Colonic mucosa (tissue), 4 donors: ENCODE measurements at places on chromosomes 2 and 18.

DNA sequence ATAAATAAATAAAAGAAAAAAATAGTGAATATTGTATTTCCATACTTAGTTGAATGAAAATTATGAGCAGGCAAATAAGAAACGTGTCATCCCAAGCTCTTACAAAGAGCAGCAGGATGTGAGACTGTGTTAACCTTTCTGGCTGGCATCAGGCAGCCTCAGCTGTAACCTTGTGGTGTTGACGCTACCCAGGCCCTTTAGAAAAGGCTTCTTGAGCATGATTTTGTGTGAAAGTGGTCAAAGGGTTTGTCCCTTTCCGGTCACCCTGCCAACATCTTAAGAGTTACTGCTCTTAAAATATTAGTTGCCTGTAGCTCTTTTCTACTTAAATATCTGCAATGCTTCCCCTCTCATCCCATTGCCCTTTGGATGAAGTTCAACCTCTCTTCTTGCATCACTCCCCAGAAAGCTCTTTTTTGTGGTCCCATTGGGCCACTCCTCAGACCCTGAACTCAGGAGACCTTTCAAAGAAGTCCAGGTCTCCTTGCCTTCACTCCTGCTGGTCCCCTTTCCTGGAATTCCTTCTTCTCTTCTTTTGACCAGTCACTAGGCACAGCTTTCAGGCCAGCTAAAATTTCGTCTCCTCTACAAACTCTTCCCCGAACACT is 35.0 kb downstream of the RHOB start:
- no peaks in the 10 kb centered on the region for H3K36me3 ChIP-seq
- no peak for DNase-seq
- no peak overlapping the region for H3K4me3 ChIP-seq
- no peaks in the 10 kb centered on the region for H3K27me3 ChIP-seq

GRCh38 chr2:188369365-188369764 is 77.7 kb downstream of the GULP1 start:
- H3K4me1 ChIP-seq: no peaks in the 10 kb centered on the region
- peak; percentile 36 for DNase-seq
- H3K4me3 ChIP-seq: no peak overlapping the region
- H3K27me3 ChIP-seq: no peaks in the 10 kb centered on the region
- H3K36me3 ChIP-seq: no peaks in the 10 kb centered on the region

- H3K4me1 ChIP-seq: peaks cover 5% of the 10 kb centered on the region
- H3K27ac ChIP-seq: peak overlapping the region; percentile 78
- DNase-seq: peak; percentile 65
- no peaks in the 10 kb centered on the region for H3K27me3 ChIP-seq
Observed at GRCh38 chr18:22344908-22345670, 72.6 kb downstream of the CTAGE1 start.

- no peak for DNase-seq
- H3K36me3 ChIP-seq: no peaks in the 10 kb centered on the region
- no peak overlapping the region for H3K27ac ChIP-seq
- no peak overlapping the region for H3K4me3 ChIP-seq
- no peaks in the 10 kb centered on the region for H3K27me3 ChIP-seq
- no peaks in the 10 kb centered on the region for H3K4me1 ChIP-seq
Observed at GRCh38 chr2:47503481-47504070, 100.6 kb downstream of the MSH2 start.

- peak within 1 kb of the TSS; percentile 75 for H3K27ac ChIP-seq
- no peaks in the 10 kb centered on the region for H3K36me3 ChIP-seq
- H3K4me3 ChIP-seq: peak within 1 kb of the TSS; percentile 55
- peaks cover 15% of the 10 kb centered on the region for H3K4me1 ChIP-seq
- DNase-seq: no peak
Observed at GRCh38 chr18:8705238-8705960, at the start of gene MTCL1. MTCL1 (plus strand) TSS chr18:8705556; CDS start chr18:8705661, 105 bp downstream.

DNA sequence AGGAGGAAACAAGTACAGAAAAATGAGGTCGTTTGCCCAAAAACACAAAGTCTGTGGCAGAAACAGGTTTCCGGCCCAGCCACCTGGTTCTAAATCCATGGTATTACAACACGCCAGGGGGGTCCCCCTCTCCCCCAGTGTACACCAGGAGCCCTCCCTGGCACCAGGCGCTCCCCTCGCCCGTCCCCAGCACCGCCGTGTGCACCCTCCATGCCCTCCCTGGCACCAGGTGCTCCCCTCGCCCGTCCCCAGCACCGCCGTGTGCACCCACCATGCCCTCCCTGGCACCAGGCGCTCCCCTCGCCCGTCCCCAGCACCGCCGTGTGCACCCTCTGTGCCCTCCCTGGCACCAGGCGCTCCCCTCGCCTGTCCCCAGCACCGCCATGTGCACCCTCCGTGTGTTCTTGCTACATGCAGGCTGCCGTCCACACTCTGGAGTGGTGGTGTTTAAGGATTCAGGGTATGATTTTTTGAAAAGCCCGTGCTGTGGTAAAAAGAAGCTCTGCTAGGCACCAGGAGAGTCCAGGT is 59.8 kb upstream of the NFATC1 start:
- no peaks in the 10 kb centered on the region for H3K27me3 ChIP-seq
- no peak overlapping the region for H3K4me3 ChIP-seq
- H3K4me1 ChIP-seq: no peaks in the 10 kb centered on the region

DNA sequence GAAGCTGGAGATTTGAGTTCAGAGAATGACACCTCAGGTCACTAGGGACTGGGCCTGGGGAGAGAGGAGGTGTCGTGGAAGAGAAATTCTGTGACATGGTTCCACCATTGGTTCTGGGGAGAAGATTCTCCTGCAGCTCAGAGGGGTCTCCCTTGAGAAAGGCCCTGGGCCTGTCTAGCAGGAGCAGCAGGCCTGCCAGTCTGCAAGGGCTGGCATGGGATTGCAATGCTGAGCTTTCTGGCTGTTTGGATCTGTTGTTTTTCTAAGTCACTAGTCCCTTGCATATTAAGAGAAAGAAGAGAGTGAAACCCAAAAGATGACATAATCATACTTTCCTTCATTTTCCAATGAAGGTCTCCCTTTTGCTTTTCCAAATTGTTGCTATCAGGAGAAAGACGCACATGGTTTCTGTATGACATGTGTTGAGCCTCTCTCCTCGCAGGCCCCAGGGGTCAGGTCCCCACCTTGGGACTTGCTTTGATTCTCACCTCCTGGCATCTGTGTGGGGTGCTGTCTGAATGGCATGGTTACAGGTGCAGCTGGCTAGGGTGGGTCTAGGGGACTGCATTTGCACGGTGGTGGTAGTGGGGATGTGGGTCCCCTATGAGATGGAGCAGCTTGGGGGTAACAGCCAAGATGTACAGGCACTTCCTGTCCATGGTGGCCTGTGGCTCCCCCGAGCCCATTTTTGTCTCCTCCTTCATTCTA is 117.8 kb downstream of the GLI2 start:
- no peak overlapping the region for H3K4me3 ChIP-seq
- H3K4me1 ChIP-seq: no peaks in the 10 kb centered on the region
- no peaks in the 10 kb centered on the region for H3K36me3 ChIP-seq
- no peak overlapping the region for H3K27ac ChIP-seq
- no peak for DNase-seq

GRCh38 chr2:213010106-213010779 is 141.2 kb downstream of the IKZF2 start:
- no peak overlapping the region for H3K4me3 ChIP-seq
- H3K4me1 ChIP-seq: no peaks in the 10 kb centered on the region
- no peaks in the 10 kb centered on the region for H3K36me3 ChIP-seq
- H3K27me3 ChIP-seq: no peaks in the 10 kb centered on the region
- no peak overlapping the region for H3K27ac ChIP-seq

DNA sequence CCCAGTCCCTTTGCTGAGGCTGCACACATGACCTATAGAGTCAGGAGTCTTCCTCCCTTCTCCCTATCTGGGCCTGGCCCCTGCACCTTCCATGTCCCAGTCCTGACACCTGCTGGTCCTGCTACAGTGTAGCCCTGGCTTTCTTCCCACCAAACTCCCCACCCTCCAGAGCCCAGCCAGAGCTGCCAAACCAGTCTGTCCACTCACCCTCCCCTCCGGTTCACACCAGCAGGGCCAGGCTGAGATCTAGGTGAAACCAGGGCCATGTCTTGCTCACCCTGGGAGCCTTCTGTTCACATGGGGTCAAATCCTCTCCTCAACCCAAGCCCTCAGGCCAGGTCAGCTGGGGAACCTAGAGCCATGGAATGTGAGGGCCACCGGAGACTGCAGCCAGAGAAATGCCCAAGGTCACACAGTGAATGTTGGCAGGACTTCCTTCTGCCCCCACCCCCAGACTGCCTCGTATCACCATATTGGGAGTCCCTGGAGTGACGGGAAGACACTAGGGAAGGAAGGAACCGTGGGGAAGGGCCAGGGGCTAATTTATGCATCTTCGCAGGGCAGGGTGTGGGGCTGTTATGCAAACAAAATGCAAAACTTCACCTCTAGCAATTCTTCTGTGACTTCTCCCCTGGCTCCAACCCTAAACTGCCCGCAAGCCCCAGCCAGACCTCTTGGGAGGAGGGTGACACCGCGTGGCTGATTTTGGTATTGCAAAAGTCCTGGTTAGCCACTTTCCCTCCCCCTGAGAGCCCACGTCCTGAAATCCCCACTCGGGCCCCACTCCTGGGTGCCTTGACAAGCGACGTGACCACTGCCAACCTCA is 14.6 kb downstream of the TNS1 start:
- DNase-seq: peak; percentile 86
- H3K4me1 ChIP-seq: no peaks in the 10 kb centered on the region
- H3K27ac ChIP-seq: no peak overlapping the region
- H3K36me3 ChIP-seq: no peaks in the 10 kb centered on the region
- H3K27me3 ChIP-seq: no peaks in the 10 kb centered on the region
- no peak overlapping the region for H3K4me3 ChIP-seq

DNA sequence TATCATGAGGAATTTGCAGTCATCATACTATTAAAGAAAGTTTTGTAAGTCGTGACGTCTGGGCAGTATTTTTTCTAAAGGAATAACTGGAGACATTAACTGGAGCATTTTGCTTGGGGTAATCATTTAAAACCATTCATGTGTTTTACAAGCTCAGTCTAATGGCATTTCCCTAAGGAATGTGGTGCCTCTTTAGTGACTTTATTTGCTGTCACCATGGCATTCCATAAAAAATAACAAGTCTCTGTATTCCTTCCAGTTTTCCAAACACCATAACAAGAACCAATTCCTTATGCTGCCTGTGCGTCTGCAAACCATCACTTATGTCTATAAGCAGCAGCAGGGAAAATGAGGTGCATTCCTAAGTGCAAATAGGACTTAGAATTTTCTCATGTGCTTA is 82.8 kb downstream of the EPB41L3 start:
- H3K27me3 ChIP-seq: no peaks in the 10 kb centered on the region
- DNase-seq: no peak
- H3K4me1 ChIP-seq: no peaks in the 10 kb centered on the region
- H3K27ac ChIP-seq: no peak overlapping the region
- H3K36me3 ChIP-seq: no peaks in the 10 kb centered on the region

DNA sequence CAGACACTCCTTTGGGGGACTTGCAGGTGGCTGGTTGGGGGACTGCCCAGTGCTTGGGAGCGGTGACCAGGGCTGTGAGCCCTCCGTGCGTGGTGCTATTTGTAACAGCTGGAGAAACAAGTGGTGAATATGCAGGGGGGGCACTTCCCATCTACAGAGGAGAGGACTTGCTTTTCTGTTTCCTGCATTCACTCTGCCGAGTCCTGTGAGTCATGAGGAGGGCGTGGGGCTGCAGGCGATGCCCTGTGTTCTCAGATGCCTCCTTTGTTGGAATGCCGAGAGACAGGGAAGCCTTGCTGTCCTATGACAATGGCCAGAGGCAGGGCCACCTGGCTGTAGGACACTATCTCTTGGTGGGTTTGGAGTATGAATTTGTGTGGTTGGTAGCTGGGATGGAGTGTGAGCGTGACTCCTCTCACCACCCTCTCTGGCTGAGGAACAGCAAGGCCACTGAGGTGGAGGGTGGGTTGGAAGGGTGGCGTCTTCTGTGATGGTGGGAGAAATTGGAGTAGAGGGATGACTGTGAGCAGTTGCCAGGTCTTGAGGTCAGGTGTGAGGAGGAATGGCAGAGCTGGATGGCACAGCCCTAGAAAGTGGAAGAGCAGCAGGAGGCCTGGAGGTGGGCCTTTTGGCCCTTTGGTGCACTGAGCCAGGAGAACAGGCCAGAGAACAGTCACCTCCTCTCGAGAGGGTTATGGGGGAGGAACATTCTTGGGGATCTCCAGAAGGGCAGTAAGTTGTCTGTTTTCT is 24.3 kb downstream of the FHOD3 start:
- H3K36me3 ChIP-seq: no peaks in the 10 kb centered on the region
- no peaks in the 10 kb centered on the region for H3K4me1 ChIP-seq
- H3K4me3 ChIP-seq: no peak overlapping the region
- DNase-seq: no peak

- no peak overlapping the region for H3K27ac ChIP-seq
- H3K27me3 ChIP-seq: no peaks in the 10 kb centered on the region
- H3K36me3 ChIP-seq: no peaks in the 10 kb centered on the region
- no peaks in the 10 kb centered on the region for H3K4me1 ChIP-seq
Observed at GRCh38 chr2:62180975-62181374, 14.9 kb upstream of the B3GNT2 start.

DNA sequence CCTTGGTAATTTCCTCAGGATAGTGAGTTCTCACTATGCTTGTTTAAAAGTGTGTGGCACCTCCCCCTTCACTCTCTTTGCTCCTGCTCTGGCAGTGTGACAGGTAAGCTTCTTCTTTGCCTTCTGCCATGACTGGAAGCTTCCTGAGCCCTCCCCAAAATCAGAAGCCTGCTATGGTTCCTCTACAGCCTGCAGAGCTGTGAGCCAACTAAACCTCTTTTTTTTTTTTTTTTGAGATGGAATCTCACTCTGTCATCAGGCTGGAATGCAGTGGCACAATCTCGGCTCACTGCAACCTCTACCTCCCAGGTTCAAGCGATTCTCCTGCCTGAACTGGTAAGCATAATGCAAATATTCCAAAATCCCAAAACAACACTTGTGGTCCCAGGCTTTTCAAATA is 80.0 kb downstream of the SOWAHC start:
- no peak for DNase-seq
- H3K36me3 ChIP-seq: no peaks in the 10 kb centered on the region
- H3K27ac ChIP-seq: peak overlapping the region; percentile 86
- no peaks in the 10 kb centered on the region for H3K27me3 ChIP-seq
- H3K4me3 ChIP-seq: no peak overlapping the region
- peaks cover 17% of the 10 kb centered on the region for H3K4me1 ChIP-seq
